ENCODE measurements at places on chromosomes 3 and 15.
A peak's percentile ranks its signal among the peaks of the same experiment; 100 is the strongest.

DNA sequence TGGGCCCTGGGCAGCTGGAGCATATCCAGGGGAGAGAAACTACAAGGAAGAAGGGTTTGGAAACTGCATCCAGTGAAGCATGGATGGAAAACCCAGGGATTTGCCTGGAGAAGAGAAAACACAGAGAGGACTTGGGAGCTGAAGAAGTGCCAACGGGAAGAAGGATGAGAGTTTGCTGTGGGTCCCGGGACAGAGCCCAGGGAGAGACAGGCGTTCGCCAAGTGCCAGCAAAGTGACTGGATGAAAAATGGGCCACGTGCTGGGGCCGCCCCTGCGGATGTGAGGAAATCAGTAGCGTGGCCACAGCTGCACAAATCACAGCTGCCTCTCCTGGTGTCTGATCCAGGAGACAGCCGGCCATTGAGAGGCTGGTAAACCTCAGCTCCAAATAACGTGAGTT, 70.4 kb downstream of the HES1 start:
- DNase-seq = no peak

DNA sequence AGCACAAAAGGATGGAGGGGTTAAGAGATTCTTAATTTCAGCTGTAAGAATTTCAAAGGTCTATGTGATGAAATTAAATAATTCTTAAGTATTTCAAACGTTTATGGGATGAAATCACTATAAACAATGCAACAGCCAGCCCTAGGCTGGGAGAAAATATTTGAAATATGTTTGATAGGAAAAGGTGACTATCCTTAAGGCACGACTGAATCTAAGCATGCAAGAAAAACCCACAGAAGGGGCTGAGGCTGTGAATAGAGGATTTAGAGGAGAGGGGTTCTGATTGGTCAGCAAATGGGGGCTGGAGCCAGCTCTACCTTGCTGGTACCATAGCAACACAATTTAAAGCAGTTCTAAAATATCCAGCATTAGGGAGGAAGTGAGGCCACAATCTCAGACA, 220.8 kb upstream of the ATP10A start:
- DNase-seq = no peak

DNA sequence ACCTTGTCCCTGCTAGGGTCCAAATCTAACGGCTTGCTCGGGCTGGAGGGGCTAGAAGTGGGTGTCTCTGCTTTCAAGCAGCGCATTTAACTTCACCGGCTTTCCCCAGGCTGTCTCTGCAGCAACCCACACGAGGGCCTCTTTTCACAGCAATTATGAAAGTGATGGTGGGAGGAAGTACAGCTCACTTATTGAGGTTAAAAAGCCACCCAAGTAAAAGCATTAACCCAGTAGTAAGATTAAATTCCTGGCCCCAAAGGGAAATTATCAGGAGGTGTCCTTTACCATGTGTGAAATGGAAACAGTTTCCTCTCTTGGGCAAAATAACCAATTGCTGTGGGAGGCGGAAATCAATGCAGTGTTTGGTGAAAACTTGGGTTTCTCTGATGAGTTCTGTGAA, 41.1 kb downstream of the NGRN start:
- no peak for DNase-seq

DNA sequence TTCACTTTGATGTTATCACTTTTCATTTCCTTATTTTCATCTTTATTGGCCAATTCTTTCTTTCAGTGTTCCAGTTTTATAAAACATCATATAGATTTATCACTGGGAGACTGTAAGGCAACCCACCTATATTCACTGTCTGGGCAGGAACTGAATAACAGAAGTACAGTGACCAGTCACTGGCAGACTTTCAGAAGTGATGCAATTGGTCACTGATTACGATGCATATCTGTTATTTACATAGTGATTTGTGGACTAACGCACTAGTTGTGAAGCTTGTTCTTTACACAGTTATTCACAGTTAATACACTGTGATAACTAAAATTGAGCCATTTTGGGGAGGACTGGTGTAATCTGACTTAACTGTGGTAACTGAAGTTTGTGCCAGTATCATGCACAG, 190.2 kb upstream of the DPH6 start:
- DNase-seq = no peak

- peak; percentile 22 for DNase-seq
Observed at GRCh38 chr3:10352146-10352911, 31.4 kb upstream of the SEC13 start.

GRCh38 chr3:112967828-112968227, 7.1 kb downstream of the CD200R1 start:
- DNase-seq = no peak

DNA sequence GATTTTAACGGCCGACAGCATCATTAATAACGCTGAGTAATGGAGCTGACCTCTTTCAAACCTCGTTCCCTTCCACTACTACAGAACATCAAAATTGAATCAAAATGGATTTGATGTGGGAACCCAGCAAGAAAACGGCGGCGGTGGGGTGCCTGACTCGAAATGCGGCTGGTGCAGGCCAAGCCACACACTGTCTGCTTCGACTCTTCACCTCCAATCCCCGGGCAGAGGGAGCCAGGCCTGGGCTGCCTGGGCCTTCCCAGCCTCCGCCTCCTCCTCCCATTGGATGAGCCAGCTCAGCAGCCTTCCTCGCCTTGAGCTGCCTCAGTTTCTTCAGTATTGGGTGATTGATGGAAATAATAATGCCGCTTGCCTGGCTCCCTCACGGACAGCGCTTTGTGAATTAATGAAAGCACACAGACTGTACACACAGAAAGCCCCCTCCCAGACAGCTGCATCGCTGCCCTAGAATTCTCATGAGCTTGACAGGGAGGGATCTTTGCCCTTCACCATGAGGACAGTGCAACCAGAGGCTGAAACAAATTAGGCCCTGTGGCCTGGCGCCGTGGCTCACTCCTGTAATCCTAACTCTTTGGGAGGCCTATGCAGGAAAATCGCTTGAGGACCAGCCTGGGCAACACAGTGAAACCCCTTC, 11.4 kb upstream of the MEGF11 start:
- no peak for DNase-seq

All from amniotic stem cell (primary cell).